ENCODE measurements at places on chromosomes 12 and 14.
A peak's percentile ranks its signal among the peaks of the same experiment; 100 is the strongest.

- peak; percentile 86 for DNase-seq
Observed at GRCh38 chr12:13196130-13196921, at the start of gene EMP1. Gene EMP1, plus strand, starts transcription at chr12:13196726. Its CDS starts 14,785 bp downstream, at chr12:13211511.

DNA sequence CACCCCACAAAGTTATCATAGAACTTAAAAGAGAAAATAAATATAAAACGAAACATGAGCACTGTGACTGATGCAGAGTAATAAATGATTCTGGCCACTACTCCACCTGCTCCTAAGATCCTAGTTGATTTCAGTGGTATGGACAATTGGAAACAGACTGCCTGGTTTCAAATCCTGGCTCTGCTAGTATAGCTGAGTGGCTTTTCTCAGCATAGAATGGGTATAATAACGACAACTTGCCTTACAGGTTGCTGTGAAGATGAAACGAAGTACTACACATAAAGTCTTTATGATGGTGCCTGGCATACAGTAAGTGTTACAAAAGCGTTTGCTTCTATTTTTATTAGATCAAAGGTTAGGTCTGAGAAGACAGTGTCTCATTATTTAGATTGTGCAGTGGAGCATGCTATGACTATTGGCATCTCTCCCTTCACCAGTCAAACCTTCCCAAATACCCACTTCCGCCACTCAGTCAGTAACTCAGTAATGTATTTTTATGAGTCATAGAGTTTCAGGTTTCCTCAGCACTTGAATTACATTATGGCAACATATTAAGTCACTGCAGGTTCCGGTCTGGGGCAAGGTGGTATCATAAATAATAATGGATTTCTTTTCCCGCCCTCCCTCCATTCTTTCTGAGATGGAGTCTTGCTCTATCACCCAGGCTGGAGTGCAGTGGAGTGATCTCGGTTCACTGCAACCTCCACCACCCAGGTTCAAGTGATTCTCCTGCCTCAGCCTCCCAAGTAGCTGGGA is 29.7 kb upstream of the NR2C1 start:
- peak; percentile 63 for DNase-seq

- no peak for DNase-seq
Observed at GRCh38 chr14:91753501-91754128, 21.7 kb upstream of the CATSPERB start.

DNA sequence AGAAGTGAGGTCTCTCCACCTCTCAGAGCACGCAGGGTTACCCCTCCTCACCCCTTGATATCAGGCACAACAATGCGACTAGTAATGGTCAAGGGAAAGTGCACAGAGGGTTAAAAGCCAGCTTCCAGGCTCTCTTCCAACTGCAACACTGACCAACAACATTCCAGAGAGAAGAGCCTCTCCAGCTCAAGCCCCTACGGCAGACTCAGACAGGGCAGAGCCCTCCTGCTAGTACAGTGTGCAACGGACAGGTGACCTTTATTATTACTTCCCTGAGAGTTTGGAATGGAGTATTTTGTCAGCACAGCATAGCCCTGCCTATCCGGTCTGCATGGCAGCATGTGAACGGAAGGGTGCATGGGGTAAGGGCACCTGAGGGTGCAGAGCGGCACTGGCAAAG is 73.0 kb downstream of the PTPN21 start:
- DNase-seq: no peak

GRCh38 chr12:3091382-3092241 is 14.4 kb downstream of the TSPAN9 start:
- no peak for DNase-seq

DNA sequence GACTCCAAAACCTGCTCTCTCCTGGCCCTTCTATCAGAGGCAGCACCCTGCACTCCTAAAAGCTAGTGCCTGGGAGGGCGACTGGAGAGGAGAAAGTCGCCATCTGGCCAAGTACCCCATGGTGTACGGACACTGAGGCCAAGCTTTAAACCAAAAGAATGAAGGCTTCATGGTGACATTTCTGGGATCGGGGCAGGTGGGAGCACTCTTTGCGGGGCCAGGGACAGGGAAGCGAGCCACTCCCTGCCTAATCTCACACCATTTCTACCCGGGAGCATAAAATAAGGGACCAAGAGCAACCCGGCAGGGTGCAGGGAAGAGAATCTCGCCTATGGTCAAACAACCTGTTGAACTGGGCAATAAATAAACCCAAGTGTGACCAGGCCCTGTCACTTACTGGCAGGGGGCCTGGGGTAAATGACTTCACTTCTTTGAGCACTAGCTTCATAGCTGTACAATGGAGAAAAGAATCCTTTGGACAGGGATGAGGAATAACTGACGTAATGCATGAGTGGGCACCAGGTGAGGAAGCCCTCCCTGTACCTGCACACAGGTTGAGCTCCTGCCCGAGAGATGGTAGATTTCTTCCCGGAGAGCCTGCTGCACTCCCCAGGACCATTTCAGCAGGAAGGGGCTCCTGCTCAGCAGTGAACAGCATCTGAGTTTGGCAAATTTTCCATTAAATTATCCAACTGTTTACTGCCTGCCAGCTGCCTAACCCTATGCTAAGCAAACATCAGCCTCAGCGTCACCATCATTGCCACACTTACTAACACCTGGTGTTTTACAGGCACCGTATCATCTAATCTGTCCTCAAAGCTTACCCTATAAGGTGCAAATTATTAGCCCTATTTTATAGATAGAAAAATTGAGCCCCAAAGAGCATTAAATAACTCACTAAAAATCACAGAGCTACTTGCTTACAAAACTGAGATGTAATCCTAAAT is 2.0 kb downstream of the SERPINA1 start:
- DNase-seq: no peak

DNA sequence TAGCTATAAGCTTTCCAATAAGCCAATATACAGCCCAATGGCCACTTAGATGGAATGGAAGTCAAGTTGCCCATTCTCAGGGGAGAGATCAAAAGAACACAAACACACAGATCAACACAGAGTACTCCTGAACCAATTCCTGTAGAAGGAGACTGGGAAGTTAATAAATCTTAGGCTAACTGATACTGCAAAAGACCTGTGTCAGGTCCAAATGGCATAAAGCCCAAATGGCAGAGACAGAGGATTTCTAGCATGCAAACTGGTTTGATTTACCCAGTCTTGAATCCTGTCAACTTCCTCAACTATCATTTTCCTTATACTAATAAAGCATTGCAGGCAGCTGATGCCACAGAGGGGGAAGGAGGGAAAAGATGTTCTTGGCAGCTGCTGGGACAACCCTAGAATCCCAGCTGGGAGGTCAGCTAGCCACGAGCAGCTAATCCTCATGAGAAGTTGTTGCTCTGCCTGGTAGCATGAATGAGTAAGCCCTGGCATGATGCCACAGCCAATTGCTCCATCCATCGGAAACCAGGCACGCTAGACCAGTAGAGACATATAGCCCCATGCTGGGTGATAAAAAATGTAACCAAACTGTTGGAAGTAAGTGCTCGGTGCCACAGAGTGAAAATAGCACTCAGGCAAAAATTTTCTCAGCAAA is 26.2 kb downstream of the ANG start:
- DNase-seq: no peak

GRCh38 chr14:71243697-71244096 is 336.4 kb downstream of the PCNX1 start:
- DNase-seq: no peak

GRCh38 chr14:22494486-22495135 is 94.4 kb downstream of the DAD1 start:
- DNase-seq: no peak

GRCh38 chr12:125145196-125145595 is 80.0 kb downstream of the AACS start:
- no peak for DNase-seq

- no peak for DNase-seq
Observed at GRCh38 chr14:53857625-53858344, 98.8 kb downstream of the BMP4 start.

- no peak for DNase-seq
Observed at GRCh38 chr14:77659831-77660230, 43.4 kb upstream of the SPTLC2 start.

DNA sequence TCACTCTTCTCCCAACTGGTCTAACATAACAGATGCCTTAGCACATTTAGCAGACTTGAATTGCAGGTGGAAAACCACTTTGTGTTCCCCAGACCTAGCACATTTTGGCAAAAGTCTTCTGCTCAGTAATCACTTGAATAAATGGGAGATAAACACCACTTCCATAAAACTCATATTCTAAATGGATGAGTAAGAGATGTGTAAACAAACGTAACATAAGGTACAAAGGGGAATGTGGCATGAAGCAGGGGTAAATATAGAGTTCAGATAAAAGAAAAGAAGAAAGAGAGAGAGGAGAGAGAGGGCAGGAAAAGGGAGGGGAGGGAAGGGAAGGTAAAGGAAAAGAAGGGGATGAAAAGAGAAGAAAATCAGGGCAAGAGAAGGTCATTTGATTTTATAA is 17.0 kb upstream of the KERA start:
- DNase-seq: no peak

DNA sequence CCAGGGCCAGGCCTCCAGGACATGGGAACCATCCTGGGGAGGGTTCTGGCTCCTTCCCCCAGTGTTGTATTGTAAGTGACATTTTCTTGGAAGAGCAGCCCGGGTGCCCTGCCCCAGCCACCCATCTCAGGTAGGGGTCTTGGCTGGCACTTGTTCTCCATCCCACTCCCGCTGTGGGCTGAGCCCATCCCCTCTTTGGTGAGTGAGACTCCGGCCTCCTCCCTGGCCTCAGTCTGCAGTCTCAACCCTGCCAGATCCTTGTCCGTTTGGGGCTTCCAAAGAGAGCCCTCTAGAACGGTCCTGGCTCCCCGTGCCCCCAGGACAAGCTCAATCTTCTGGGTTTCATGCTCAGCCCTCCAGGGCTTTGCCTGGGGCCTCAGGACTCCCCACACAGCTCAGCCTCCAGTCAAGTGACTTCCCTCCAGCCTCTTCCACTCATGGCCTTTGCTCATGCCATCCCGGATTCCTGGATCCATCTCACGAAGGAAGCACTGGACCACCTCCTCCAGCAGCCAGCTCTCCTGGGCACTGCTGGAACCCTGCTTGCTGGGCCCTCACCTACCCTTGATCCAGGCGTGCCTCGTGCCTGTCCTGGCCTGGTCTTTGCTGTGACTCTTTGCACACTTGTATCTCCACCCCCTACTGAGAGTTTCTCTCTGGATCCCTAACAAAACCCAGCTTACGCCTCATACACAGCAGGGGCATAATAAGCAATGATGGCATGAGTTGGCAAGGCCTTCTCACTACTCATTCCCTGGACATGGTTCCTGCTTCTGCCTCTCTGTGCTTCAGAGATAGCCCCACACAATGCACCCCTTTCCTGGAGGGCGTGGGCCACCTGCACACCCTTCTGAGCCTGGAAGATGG is 297.4 kb upstream of the RTL1 start:
- DNase-seq: no peak

GRCh38 chr12:69331909-69332684 is 16.1 kb upstream of the LYZ start:
- no peak for DNase-seq
